ENCODE measurements at places on chromosomes 13 and 19. TPM values are rescaled to one million over a fixed set of nuclear protein-coding genes. Genes with fewer than 3 reads are reported as not detected.

Gene CBARP
- 9.6 TPM for total RNA-seq

Gene MIPEP
- 16.2 TPM for total RNA-seq

Gene ZNF223
- total RNA-seq = 3.4 TPM

Gene PSG11
- total RNA-seq = not detected

Gene COL5A3
- total RNA-seq = not detected

Gene PDX1
- not detected for total RNA-seq

Gene RPS15
- 1,287 TPM for total RNA-seq

Gene GCDH
- total RNA-seq = 27.3 TPM

Gene TTYH1
- not detected for total RNA-seq

Gene ZNF439
- total RNA-seq = not detected

Gene MAP2K2
- 171 TPM for total RNA-seq
